ENCODE measurements at places on chromosomes 2 and 18.
A peak's percentile ranks its signal among the peaks of the same experiment; 100 is the strongest.

DNA sequence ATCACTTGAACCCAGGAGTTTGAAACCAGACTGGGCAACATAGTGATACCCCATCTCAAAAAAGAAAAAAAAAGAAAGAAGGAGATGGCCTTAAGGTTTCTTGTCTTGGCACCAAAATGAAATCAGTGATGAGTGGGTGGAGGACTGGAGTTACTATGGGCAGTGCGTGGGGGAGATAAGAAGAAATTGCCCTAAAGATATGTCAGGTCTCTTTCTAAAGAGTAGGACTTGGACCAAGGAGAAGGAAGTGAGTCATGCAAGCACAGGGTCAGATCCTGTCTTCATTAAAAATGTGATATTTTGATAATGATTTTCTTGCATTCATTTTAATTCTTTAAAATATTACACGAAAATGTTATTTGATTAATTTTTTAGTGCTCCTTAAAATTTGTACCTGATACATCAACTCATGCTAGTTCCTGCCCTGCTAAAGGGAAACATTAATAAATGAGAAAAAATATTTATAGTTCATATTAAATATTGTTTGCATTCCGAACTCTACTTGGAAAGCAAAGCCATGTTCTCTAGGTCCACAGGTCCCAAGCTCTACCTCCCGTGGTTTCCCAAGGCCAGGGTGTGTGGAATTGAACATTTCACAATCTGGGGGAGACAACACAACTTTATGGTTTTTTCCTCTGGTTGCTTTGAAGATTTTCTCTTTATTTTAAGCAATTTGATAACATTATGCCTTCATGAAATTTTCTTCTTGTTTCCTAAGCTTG is 62.6 kb upstream of the CTLA4 start:
- DNase-seq = no peak

DNA sequence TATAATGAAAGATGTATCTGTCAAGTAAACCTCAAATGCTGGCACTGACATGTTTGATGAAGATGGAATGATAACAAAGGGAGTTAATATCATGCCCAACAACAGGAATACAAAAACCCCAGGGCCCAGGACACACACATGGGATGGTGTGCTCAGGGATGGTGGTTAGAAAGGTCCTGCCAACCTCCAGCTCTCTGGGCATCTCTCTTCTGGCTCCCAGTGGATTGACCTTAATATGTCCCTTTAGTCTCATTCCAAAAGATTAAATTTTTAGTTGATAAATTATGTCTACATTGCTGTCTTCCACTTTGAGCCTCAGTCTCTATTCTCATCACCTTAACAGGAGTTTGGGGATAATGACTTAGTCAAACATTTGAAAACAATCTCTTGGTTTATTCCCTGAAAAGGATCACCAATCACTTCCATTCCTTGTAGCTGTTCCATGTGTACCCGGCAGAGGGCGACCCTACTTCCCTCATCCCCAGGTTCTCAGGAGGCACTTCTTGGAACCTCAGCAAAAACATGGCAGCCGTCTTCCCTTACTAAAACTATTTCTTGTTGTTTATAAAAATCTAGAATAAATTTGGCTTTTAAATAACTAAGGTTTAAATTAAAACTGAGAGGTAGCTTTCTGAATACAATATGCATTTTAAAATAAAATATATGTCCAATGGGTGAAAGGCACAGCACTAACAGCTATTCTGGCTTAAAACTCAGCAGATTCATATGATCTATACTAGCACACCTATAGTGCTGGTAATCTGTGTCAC is 29.6 kb downstream of the MCEE start:
- peak; percentile 62 for DNase-seq

GRCh38 chr2:193199322-193199721 is 1004.6 kb upstream of the TMEFF2 start:
- no peak for DNase-seq

GRCh38 chr18:65415098-65415497 is 335.7 kb upstream of the CDH7 start:
- no peak for DNase-seq

DNA sequence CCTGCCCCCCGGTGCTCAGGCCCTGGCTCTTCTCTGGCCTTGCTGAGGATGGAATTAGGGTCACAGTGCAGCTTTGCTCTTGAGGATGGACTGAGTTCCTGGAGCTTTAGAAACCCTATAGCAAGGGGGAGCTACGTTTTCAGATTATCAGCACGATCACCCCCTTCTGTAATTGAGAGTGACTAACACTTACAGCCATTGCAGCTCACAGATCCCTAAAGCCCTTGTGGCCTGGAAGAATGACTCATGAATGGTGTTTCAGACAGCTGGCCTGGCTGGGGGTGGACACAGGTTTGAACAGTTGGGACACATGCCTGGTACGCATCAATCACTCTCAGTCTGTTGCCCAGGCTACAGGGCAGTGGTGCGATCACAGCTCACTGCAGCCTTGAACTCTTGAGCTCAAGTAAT is 79.7 kb upstream of the IGFBP5 start:
- DNase-seq = no peak

GRCh38 chr2:9974343-9974742 is 22.9 kb downstream of the GRHL1 start:
- no peak for DNase-seq

- no peak for DNase-seq
Measured at GRCh38 chr18:36700955-36701354, 127.8 kb downstream of the TPGS2 start.

- no peak for DNase-seq
Measured at GRCh38 chr18:33264566-33264965, 176.0 kb downstream of the CCDC178 start.

- no peak for DNase-seq
Measured at GRCh38 chr2:3126911-3127621, 250.6 kb downstream of the EIPR1 start.

DNA sequence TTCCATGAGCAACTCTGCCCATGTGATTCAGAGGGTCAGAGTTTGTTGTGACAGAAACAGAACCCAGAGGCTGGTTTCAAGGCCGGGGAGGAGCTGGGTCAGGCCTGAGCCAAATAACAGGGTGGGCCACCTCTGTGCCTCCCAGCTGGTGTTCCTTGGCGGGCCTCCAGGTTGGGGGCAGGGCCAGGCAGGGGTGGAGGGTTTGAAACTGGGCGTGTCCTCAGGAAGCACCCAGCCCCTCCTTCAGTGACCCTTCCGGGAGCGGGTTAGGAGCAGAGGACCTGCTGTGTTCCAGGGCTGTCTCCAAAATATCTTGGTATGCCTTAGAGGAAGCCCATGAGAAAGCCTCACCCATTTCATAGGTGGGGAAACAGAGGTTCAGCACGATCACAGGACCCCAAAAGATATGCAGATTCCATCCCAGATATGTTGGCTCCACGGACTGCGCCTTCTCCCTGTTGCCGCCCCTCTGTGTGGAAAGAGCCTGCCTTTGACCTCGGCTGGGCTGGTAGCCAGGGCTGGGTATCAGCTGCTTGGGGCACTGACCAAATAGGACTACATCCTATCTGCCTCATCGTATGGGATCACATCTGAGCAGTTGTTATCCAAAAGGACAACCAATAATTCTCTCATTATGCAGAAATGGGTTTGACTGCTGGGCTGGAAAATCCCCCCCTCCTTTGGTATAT is 74.8 kb upstream of the GLI2 start:
- DNase-seq = peak; percentile 34

DNA sequence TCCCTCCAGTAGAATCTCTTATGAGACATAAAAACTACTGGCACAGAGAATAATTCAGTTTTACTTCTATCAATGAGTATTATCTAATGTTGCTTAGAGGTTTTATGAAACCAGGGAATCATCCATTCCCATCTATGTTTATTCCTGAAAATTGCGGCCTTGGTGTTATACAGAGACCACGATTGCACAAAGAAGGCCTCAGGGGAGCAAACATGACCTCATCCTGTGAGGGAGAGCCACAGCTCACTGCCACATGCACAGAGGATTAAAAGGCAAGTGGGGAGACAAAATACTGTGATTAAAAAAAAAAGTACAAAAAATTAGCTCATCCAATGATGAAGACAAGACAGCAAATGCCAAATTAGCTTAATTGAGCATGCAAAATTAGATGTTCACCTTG is 111.8 kb upstream of the SLC35G4 start:
- no peak for DNase-seq

- no peak for DNase-seq
Measured at GRCh38 chr18:45430041-45430440, 185.2 kb upstream of the SLC14A2 start.

DNA sequence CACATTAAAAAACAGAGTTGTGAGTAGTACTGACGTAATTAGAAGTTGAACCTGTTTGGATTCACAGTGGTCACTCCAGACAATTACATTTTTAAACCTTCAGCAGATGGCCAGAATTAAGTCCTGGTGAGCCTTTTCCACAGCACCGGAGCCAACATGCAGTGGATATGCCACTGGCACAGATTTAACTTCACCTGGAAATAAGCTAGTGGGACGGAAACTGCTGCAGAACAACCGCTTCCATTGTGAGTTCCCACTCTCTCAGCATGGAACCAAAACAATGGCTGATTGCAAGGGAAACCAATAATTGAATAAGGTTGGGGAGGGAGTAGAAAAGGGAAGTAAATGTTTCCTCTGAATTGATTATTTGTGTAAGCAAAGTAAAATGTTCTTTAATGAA is 515.1 kb downstream of the STK39 start:
- no peak for DNase-seq

DNA sequence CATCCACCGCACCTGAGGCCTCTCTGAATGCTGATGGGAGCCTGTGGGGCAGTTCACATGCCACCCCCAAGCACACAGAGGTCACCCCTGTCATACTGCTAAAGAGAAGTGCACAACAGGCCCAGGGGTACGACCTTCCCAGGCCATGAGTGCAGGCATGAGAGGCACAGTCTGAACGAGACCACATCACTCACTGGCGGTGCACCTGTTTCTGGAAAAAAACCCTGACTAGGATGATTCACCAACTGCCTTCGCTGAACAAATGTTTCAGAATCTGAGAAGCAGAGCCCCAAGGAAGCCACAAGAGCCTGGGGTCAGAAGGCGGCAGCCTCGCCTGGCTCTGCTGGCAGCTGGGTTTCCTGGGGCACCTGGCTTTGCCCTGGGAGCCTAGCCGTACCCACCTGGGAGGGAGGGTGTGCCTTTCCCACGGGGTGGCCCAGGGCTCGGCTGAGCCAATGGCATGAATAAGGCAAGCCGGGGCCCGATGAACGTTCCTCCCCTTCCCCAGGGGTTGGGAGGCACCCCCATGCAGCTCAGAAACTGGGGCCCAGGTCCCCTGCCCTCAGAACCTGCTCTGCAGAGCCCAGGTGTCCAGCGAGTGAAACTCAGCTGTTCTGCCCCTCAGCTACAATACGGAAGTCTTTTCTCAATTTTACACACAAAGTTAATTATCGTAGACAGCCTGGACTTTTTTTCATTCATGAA is 73.8 kb downstream of the HDAC4 start:
- DNase-seq = peak; percentile 48

DNA sequence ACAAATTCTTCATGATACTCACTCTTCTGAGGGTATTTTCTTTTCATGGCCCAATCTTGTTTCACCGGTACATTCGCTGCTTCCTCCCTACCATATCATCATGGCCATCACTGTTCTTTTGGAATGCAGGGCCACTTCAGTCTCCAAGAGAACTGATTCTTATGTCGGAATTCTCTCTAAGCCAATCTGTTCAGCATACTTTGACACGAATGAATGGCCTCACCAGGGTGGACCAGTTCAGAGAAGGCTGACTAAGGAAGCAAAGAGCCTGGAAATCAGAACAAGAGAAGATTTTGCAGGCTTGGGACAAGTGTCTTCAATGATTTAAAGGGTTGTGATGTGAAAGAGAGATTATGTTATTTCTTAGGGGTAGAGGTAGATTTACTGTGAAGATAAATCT is 5.0 kb upstream of the EPB41L5 start:
- DNase-seq = no peak

DNA sequence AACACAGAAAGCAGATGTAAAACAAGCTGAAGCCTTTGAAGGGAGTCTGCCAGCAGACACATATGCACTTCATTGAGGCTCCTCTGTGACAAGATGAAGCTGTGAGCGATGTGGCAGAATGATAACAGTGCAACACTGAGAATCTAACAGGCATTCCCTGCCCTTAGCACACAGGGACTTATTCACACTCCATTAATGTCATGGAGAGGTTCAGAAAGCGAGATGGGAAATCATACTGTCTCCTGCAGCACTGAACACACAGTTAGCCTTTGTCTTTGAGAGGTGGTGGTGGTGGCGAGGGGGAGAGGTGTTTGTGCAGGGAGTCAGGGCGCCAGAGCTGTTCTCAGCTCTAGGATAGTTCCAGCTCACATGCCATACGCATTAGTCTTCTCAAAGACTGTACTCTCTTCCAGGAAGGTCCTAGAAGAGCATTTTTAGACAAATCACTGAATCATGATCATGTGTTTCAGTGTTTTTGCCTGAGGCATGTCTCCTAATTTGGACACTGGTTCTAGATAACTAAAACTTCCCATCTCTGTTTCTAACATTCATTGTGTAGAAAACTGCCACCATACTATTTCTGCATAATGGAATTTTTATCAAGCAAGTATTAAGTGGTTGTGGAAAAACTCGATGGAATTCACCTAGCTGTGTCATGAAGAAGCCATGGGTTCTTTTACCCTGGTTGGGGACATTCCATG is 93.5 kb upstream of the ITGB6 start:
- DNase-seq = no peak

- DNase-seq = no peak
Measured at GRCh38 chr2:33673937-33674336, 74.8 kb upstream of the FAM98A start.

- DNase-seq = no peak
Measured at GRCh38 chr2:163741435-163741834, 5.6 kb upstream of the FIGN start.

DNA sequence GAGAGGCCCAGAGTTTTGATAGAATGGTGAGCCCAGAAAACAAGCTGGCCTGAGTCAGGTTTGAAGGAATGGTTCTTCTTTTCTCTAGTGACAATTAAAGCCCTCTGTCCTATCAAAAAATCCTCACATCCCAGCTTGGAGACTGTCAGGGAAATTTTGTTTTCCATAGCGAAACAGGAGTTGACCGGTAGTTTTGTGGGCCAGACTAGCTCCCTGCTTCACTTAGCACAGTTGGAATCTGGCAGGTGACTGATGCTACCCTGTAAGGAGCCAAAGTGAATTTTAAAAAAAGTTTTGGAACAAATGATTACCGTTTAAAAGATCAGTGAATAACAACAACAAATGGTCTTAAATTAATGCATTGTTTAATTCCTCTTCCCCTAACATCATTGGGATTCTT is 6.7 kb downstream of the NAB1 start:
- no peak for DNase-seq

DNA sequence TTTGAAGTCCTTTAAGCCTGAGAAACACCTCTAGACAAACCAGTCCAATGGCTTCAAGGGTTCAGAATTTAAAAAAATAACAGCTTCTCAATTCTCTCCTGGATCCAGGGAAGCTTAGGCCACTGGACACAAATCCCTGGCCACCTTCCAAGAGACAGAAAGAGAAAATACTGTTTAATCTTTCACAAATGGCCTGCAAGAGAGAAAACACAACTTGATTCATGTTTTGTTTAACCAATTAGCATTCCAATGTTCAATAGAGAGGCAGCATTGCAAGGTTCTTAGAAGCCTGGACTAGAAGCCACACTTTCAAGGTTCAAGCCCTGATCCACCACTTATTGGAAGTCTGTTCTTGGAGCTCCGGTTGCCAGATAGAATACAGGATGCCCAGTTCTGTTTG is 109.0 kb upstream of the PARD3B start:
- DNase-seq = no peak
